ENCODE measurements at places on chromosomes 6 and 20.

- no peak for DNase-seq
Observed at GRCh38 chr6:166643891-166644590, 17.0 kb upstream of the RPS6KA2 start.

GRCh38 chr6:19446570-19446969 is 390.6 kb upstream of the ID4 start:
- no peak for DNase-seq

DNA sequence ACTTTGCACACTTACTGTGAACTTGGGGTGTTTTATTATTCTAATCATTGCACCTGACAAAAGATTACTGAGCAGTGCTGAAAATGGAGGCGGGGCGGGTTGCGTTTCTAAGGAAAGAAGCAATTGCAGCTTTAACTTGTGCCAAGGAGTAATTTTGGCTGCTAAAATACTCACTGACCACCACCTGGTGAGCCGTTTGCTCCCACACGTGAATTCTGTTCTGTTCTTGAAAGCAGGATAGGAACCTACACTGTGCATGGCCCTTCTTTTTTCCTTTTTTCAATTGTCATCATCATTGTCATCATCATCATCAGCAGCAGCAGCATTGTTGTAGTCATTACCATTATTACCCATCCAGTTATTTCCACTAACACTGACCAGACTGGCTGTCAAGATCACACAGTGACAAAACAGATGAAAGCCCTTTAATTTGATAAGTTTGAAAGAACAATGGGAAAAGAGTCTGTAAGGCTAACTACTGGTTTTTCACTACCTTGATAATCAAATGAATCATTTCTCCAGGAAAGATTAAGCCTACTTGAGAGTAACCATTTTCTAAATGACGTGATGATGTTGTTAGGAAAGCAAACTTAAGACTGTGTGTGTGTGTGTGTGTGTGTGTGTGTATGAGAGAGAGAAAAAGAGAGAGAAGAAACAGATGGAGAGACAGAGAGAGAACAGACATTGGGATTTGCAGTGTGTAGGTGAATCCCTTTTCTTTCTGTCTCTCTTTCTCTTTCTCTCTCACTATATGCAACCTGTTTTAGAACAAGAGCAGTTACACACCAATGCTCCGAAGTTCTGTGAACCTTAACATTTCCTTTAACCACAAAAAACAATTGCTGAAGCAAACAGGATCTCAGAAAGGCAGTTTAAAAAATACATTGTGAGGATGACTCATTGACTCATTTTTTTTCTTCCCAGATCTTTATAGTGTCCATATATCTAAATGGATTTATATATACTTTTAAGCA is 3.8 kb downstream of the RIPOR2 start:
- no peak for DNase-seq

- no peak for DNase-seq
Observed at GRCh38 chr6:161368514-161368913, 94.7 kb upstream of the AGPAT4 start.

DNA sequence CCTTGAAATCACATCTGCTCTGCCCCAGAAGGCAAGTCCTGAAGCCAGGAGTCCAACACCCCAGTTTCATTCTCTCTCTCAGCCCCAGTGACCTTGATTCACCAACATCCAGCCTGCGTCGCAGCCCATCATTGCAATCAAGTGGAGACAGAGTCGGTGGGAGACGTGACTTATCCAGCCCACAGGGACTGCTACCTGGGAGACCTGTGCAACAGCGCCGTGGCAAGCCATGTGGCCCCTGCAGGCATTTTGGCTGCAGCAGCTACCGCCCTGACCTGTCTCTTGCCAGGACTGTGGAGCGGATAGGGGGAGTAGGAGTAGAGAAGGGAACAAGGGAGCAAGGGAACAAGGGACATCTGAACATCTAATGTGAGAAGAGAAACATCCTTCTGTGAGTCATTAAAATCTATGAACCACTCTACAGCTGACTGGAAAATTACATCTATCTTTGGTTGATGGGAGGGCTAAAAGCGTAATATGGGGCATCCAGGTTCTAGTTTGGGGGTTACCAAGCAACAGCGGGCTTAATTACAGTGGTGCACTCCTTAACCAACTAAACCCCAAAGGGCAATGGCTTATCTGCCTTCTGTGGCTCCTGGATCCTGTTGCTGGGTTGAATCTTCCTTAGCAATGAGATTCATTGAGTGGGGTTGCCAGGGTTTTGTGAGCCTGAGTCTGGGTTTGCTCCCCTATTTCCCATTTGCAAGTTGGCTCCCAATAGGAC is 2.5 kb downstream of the LY6G6D start:
- peak; percentile 74 for DNase-seq

- no peak for DNase-seq
Observed at GRCh38 chr20:7123457-7123856, 356.0 kb downstream of the BMP2 start.

- no peak for DNase-seq
Observed at GRCh38 chr6:142482249-142482648, 180.4 kb downstream of the ADGRG6 start.

All from NCI-H1930 (cell line).